Activated CD4-positive, alpha-beta memory T cell treated with anti-CD3 and anti-CD28 coated beads for 36 hours (primary cell): ENCODE measurements at places on chromosomes 5 and 9.

DNA sequence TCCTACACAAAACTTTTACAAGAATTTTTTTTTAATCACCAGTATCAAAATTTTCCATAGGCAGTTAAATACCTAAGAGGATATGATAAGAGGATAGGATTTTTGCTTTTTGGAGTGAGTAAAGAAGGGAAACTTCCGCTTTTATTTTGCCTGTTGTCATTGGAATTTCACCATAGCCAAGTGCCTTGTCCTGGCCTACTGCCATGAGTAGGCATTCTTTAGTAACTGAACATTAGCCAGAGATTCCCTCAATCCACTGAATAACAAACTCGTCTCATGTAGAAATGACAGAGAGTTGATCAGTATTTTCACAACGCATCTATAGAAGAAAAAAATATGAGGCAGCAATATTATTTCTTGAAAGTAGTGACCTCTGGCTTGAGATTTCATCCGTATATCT, 289.6 kb upstream of the ADAMTSL1 start:
- no peak for DNase-seq

DNA sequence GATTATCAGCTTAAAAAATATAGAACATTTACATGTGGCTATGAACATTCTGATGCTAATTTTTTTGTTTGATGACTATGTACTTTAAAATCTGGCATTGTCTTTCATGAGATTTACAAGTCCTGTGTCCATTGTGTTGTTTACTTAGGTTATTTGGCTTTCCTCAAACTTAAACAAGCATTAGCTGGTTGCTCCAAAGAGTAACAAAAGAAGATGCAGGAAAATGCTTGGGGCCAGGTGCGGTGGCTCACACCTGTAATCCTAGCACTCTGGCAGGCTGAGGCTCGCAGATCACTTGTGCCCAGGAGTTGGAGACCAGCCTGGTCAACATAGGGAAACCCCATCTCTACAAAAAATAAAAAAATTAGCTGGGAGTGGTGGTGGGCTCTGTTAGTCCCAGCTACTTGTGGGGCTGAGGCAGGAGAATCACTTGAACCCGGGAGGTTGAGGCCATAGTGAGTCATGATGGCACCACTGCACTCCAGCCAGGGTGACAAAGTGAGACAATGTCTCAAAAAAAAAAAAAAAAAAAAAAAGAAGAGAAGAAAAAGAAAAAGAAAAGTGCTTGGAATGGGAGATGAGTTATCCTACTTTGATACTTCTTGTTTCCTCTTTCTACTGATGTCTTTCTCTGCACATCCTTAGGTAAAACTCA, 39.7 kb downstream of the PAM start:
- no peak for DNase-seq

- no peak for DNase-seq
Observed at GRCh38 chr5:168359820-168360460, 68.5 kb downstream of the WWC1 start.

GRCh38 chr9:6113312-6113711, 97.9 kb upstream of the RANBP6 start:
- DNase-seq = no peak

GRCh38 chr9:113588242-113588810, 124.8 kb downstream of the RGS3 start:
- DNase-seq = no peak

DNA sequence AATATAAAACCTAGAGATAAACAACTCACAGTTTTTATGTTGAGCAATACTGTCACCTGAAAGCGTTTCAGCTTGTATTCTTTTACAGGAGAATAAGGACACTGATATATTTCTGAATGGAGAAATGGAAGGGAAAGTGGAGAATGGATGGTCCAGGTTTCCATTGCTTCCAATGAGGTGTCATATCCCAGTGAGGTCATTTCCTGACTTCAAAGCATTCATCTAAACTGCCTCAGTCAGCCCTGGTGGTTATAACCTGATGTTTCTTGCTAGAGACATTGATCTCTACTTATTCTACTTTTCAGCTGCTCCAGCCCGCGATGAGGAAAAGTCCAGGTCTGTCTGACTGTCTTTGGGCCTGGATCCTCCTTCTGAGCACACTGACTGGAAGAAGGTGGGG, 2.6 kb downstream of the GABRA1 start:
- no peak for DNase-seq

DNA sequence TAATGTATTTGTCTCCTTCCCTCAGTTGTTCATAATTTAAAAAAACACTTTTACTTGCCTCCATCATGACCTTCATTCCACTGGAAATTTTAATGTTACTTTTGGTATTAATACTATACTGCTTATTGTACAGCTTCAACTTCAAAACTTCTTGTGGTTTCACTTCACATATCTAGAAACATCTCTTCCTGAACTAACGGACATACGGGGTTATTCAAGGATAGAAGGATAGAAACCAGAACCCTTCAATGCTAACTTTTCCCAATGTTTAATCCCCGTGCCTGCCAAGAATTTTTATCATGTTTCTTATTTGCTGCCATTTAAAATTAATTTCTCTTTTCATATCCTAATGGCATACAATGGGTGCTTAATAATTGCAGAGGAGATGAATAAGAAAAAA, 36.3 kb upstream of the SETD9 start:
- no peak for DNase-seq

GRCh38 chr5:134536876-134537275, 11.4 kb downstream of the JADE2 start:
- DNase-seq = no peak

- DNase-seq = peak; percentile 45
Observed at GRCh38 chr5:77957-78804, 13.8 kb upstream of the PLEKHG4B start.

DNA sequence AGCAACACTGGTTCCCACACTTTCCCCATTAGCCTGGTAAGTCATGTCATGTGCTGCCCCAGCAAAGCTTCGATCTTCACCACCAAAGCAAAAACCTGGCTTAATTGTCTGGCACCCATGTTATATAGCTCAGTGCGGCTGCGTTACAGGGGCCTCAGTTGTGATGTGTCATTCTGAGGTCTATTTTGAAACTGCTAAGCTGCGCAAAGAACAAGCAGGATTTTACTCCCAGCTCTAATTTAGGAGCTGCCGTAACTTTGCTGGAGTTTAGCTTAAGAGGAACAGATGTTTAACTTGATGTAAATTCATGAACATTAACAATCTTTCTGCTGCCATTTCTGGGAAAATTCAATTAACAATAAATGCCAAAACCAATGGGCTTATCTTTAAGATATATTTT, 274.1 kb downstream of the HSPA4 start:
- no peak for DNase-seq
